ENCODE measurements at places on chromosomes 4 and X.

DNA sequence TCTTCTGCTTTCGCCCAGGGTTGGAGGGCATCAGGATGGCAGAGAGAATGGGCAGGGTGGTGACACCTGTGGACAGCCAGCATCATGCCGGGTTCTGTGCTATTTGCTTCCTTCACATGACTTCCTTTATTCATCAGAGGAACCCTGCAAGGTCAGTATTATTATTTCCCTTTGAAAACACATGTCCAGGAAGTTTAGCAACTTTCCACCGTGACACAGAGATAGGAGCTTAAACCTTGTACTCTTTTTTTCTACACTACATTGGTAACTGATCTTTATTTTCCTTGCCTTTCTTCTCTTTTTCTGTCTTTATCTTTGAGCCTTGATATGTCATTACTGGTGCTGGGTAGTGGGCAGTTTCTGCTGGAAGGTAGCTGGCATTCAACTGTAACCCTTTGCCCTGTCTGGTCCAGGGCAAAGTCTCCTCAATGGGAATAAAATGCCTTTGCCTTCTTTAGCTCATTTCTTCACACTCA lies 5.0 kb upstream of the MGST2 start:
- DNase-seq, result no peak

DNA sequence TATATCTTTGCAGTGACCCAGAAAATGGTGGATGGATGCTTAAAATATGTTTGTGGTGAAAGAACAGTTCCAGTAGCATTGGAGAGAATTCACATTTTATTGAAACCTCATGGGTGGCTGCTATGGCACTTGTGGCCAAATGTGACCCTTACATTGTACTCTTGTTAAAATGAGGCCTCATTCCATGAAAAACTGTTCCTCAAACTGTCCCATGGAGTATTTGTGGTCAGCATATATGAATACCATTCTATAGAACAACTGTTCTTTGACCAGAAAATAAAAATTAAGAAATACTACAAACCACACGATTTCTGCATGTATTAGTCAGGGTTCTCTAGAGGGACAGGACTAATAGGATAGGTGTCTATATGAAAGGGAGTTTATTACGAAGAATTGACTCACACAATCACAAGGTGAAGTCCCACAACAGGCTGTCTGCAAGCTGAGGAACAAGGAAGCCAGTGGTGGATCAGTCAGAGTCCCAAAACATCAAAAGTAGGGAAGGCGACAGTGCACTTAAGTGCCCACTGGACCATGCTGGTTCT lies 35.1 kb downstream of the GEMIN8 start:
- DNase-seq, result no peak

GRCh38 chr4:17265139-17265538 lies 246.8 kb downstream of the QDPR start:
- no peak for DNase-seq

DNA sequence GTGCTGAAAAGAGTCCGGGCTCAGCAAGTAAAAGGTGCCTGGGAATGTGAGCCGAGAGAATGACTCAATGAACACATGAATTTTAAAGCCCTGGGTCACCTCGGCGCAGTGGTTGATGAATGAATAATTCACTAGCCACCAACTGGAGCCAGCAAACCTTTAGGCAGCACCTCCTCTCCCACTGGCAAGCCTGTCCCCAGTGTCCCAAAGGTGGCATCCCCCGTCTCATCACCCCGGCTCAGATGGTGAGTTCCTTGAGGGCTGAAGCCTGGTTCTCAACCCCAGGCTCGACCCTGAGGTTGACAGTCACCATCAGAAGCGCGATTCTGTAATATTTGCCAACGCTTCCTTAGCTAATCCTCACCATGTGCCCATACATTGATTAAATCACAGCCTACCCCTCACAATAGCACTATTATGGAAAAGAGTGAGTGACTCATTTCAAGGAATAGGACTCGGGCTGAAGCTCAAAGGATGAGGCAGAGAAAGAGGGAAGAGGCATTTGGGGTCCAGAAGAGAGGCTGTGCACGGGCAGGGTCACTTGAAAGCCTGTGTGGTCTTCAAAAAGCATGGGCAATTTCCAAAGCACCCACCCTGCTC lies 2.7 kb upstream of the CCNQ start:
- no peak for DNase-seq

- DNase-seq, result no peak
Observed at GRCh38 chrX:32524385-32524784, 687.0 kb downstream of the DMD start.

DNA sequence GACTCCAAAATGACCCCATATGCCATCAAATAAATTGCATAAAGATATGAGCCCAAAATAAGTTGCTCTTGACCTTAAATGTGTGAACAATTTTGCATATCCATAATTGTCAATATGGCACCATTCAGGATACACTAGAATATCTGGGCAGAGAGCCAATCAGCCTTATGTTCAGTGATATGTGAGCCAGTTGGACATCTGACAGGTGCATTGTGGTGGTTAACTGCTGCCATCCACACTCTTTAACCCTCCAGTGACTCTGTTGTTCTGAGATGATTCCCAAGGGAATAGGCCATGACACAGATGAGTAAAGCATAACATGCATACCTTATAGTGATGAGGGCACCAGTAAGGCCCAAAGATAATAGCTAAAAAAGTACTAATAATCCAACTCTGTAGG lies 500.1 kb downstream of the PCDH18 start:
- peak; percentile 3 for DNase-seq

DNA sequence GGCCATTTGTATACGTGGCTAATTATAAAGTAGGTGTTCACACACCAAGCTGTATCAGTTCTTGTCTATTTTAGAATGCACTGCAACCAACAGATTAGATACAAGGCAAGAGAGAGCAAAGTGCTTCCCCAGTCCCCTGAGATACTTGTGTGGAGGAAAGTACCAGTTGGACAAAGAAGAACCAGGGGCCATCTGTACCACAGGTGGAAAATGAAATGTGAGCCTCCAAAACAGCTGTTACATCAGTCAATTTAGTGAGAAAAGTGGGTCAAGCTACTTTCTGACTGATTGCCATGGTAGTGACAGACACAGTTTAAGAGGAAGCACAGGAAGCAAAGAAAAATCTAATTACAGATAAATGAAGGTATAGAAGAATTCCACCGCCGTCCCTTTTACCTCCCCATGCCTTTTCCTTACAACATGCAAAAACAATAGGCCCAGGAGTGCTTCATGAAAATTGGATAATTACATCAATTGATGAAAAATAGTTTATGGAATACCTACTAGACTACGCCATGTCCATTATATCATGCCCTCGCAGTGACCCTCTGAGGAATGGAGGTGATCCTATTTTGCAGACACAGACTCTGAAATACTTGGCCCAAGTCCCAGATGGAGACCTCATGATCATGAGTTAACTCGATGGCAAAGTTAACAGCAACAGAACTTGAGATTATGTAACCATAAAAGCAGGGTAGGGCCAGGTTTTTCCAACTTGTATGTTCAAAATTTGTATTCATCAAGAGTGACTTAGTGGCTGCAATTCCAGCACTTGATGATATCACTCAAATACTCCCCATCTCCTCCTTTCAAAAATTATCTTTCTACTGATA lies 15.8 kb downstream of the SMPX start:
- no peak for DNase-seq

- DNase-seq, result no peak
Observed at GRCh38 chr4:158941895-158942294, 161.0 kb upstream of the RAPGEF2 start.

GRCh38 chr4:95155759-95156451 lies 392.9 kb downstream of the UNC5C start:
- DNase-seq, result peak; percentile 13

GRCh38 chrX:145729635-145730034 lies 88.0 kb upstream of the SLITRK2 start:
- no peak for DNase-seq

DNA sequence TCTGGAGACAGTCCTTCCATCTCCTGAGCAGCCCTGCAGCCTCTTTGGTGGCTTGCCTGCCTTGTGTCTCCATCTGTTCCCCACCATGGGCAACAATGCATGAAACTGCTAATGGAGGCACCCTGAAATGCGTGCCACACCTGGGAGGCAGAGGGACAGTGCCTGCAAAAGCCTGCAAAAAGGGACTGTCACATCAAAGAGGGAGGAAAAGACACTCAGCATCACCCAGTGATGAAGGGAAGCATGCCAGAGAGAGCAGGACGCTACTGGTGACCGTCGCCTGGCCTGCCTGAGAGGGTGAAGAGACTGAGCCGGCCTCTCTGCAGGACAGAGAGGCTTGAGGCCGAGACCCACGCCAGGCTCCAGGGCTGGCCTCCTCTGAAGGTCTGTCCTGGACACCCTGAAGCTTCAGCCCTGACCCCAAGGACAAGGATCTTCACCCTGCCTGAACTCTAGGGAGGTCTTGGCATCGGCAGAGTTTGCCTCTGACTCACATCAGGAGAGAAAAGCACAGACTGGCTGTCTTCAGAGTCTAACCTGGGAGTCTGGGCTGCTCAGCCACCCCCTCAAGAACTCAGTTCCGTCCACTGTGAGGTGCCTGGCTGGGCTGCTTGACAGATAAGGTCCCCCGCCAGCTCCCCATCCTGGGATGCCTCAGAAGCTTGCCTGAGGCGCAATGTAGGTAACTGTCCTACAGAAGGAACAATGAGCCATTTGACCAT lies 8.1 kb downstream of the ACSL1 start:
- no peak for DNase-seq

GRCh38 chrX:152138388-152138784 lies at the start of gene MAGEA10:
TSS of gene MAGEA10 (minus strand) at chrX:152138577. CDS start at chrX:152135620, 2,957 bp downstream.
- DNase-seq, result no peak

Measured in A172 (cell line).